ENCODE measurements at places on chromosomes 1 and 21.

DNA sequence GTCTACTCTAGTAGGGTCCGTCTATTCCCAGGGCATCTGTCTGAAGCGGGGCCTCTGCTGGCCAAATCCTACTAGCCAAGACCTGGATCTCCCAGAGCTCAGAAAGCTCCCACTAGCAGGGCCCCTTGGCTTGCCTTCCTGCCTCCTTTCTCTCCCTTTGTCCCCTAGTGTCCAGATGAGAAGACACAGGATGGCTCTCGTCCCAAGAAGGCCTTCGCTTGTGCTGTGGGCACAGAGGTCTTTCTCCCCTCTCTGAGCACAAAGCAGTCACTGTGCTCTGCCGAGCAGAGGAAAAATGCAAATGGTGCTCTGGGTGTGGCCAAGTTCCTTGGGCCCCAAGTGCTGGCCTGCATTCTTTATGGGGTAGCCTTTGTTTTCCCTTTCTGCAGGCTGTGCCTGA lies 13.0 kb upstream of the GPR137B start:
- DNase-seq = no peak

DNA sequence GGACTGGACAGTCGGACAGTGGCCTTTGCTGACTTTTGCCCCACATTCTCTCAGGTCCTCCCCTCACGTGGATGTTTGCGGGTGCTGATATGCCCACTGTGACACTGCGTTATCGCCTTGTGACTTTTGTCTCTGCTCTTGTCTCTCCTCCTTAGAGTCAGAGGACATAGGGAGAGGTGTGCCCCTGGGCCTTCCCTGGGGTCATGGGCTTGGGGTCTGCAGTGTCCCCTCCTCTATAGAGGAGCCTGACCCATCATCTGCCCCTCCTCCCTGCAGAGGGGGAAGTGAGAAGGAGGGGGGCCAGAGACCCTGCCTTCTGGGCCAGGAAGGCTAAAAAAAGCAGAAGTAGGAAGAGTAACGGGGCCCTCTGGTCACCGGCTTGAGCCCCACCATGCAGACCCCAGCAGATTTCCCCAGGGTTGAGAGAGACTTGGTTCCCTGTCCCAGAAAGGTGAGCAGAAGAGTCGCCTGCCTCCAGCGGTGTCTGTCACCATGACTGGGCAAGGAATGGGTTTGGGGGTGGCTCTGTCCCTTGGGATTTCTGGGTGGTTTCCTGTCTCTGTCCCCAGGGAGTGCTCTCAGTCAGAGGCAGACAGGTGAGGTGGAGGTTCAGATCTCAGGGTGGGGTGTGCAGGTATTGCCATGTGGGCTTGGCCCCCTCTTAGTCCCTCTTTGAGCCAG lies 13.3 kb downstream of the RPS6KA1 start:
- no peak for DNase-seq

GRCh38 chr1:40162753-40163441 lies 1.7 kb downstream of the RLF start:
- no peak for DNase-seq

DNA sequence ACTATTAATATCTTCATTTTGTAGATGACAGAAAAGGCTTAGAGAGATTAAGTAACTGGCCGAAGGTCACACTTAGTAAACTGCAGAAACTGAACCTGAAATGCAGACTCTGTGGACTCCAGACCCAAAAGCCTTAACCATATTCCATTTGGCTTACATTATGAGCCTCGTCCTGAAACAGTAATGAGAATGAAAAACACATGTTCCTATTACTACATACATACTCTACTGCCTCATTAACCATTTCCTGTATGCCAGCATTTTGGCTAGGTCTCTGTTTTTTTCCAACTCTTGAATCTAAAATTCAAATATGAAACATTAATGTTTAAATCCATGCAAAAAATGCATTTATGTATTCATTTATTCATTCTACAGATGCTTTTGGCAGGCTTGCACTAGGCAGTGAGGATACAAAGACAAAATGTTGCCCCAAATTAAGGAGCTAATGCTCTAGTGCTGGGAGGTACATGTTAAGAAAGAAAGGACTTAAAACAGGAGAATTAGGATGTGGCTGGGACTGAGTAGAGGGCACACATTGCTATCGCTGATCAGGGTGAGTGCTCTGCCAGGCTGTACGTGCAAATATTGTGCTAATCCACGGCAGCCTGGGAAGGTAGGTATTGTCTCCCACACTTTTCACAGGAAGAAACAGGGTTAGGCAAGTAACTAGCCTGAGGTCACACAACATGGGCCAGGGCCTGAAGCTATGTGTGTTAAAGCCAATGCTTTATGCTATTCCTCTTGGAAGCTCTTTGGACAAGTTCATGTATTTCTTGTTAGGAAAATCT lies 14.0 kb downstream of the DEGS1 start:
- no peak for DNase-seq

- DNase-seq = no peak
Observed at GRCh38 chr1:85612704-85613361, 32.3 kb downstream of the CCN1 start.

DNA sequence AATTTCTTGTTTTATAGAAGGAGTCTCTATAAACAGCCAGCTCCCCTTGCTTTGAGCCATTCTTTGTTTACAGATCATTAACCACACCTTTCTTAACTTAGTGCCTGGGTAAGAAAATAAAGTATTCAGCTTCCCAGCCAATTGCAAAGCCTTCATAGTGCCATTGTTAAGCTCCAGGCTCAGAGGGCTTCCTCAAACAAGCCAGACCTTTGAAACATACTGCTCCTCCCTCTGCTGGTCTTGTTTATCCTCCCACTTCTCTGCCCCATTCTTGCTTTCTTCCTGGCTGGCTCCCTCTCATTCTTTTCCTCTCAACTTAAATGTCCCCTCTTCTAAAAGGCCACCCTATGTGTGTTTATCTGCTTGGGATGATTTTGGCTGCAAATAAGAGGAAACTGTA lies 319.4 kb upstream of the ST6GALNAC5 start:
- DNase-seq = no peak
